ENCODE measurements at places on chromosomes 1 and 21. TPM values are rescaled to one million over a fixed set of nuclear protein-coding genes. Genes with fewer than 3 reads are reported as not detected.

GRCh38 chr1:24406788-24407187 is 6.8 kb downstream of the STPG1 start:
- H3K27ac ChIP-seq: no peak overlapping the region
- H3K27me3 ChIP-seq: no peaks in the 10 kb centered on the region
- no peaks in the 10 kb centered on the region for H3K4me1 ChIP-seq
- no peak for DNase-seq
- H3K4me3 ChIP-seq: no peak overlapping the region

- no peak overlapping the region for H3K27ac ChIP-seq
- no peak for DNase-seq
- H3K4me1 ChIP-seq: peaks cover 28% of the 10 kb centered on the region
Observed at GRCh38 chr1:27527223-27527889, 37.4 kb upstream of the WASF2 start.

Gene RXRG
- polyA plus RNA-seq: not detected

Gene NUP133
- polyA plus RNA-seq: 20.0 TPM

- DNase-seq: no peak
- no peaks in the 10 kb centered on the region for H3K4me1 ChIP-seq
- H3K36me3 ChIP-seq: no peaks in the 10 kb centered on the region
- H3K27ac ChIP-seq: no peak overlapping the region
- H3K27me3 ChIP-seq: no peaks in the 10 kb centered on the region
Observed at GRCh38 chr1:82445827-82446226, 645.1 kb downstream of the ADGRL2 start.

DNA sequence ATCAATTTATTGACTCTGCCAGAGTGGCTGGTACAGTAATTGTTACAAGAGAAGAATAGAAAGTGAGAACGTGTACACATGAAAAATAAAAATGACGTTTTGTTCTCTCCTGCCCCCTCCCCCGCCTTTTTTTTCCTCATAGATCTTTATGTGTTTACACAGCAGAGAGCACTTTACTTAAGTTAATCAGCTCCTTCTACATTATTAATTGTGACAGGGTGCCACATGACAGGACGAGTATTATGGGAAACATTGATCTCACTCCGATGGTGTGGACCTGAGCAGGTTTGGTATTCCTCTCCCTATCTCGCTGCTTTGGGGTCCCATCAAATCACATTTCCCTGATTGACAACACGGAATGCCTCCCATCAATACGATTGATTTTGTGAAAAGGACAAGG is 285.7 kb downstream of the TM2D1 start:
- H3K36me3 ChIP-seq: peaks cover 4% of the 10 kb centered on the region
- no peak overlapping the region for H3K4me3 ChIP-seq
- no peaks in the 10 kb centered on the region for H3K4me1 ChIP-seq
- peaks cover 8% of the 10 kb centered on the region for H3K27me3 ChIP-seq
- H3K27ac ChIP-seq: no peak overlapping the region

GRCh38 chr1:24806588-24806987 is 61.3 kb downstream of the CLIC4 start:
- peaks cover 2% of the 10 kb centered on the region for H3K27me3 ChIP-seq
- DNase-seq: no peak
- no peaks in the 10 kb centered on the region for H3K36me3 ChIP-seq

DNA sequence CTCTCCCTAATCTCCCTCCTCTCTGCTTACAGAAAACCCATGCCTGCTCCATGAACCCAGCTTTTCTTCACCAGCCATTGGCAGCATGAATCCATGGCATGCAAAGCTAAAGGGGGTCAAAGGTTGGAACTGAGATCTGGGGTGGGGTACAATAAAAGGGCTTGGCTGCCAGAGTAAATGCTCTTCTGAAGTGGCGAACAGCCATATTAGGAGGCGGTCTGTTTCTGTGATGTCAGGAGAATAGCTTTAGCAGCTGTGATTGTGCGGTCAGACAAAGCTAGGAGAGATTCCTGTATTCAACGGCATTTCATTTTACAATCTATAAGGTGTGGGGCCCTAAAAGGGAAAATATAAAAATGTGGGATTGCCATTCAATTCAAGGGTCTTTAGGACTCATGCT is 71.7 kb upstream of the TMPRSS2 start:
- peaks cover 6% of the 10 kb centered on the region for H3K36me3 ChIP-seq
- no peaks in the 10 kb centered on the region for H3K4me1 ChIP-seq
- no peak for DNase-seq
- H3K4me3 ChIP-seq: no peak overlapping the region
- peaks cover 5% of the 10 kb centered on the region for H3K27me3 ChIP-seq

GRCh38 chr21:14785679-14786078 is 239.6 kb upstream of the SAMSN1 start:
- H3K27ac ChIP-seq: no peak overlapping the region
- DNase-seq: no peak
- peaks cover 10% of the 10 kb centered on the region for H3K4me1 ChIP-seq
- H3K4me3 ChIP-seq: no peak overlapping the region
- H3K36me3 ChIP-seq: peaks cover 3% of the 10 kb centered on the region
- H3K27me3 ChIP-seq: peaks cover 2% of the 10 kb centered on the region

Gene ABCG1
- polyA plus RNA-seq: 8.2 TPM
